CD4-positive, alpha-beta T cell treated with Interleukin-15 for 4 hours (primary cell): ENCODE measurements at places on chromosomes 3 and 15.
A peak's percentile ranks its signal among the peaks of the same experiment; 100 is the strongest.

- DNase-seq: no peak
Observed at GRCh38 chr3:162492446-162493081, 996.0 kb downstream of the OTOL1 start.

DNA sequence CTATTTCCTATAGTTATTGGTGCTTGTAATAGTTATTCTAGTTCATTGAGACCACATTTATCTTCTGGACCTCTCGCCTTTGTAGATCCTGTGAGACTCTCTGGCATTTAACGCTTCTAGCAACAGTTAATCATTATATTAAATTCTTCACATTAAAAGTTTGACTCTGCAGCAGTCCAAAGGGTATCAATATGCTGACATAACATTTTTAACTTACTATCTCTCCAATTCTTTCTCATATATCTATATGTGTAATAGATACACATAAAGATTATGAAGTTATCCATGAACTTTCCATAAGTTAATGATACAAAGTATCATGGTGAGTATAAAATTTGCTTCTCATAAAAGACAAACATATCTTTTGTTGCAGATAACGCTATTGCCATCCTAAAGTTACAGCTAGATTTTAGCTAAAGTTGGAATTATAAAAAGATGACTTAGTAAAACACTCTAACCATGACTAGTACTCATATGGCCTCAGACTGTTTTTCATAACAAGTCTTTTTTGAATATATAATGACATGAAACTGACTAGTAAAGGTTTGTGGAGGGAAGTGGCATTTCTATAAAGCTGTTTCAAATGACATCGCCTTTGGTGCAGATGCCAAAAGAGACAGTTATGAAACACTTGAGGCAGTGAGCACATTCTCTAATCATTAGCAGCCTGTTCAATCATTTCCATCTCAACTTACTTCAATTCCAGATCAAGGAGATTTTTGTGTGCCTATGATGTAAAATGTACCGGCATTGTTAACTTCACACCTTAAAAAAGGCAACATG is 379.3 kb upstream of the CBLB start:
- no peak for DNase-seq

- DNase-seq: no peak
Observed at GRCh38 chr15:42163947-42164550, 7.6 kb upstream of the PLA2G4F start.

DNA sequence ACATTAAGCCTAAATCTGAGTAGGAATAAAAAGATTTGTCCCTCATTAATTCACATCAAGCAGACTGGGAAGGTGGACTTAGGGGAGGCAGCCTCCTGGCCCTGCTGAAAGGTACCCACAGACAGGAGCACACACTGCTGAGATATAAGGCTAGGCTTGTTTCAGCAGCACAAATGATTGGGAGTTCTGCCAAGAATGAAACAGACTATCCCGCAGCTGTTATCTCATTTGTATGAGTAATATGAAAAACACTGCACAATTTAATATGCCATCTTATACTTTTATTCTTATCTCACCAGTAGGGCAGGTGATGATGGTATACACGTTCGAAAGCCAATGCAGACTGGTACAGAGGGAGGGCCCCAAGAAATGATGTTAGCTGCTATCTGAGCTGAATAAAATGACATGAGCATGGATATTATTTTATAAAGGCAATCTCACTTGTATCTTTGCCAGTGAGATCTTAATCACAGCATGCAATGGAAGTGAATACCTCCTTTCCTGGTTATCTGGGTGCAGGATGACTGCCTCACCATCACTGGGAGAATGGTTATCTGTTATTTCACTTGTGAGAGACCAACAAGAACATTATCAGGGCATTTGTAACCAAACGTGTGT is 258.7 kb upstream of the PPP2R3A start:
- no peak for DNase-seq

- peak; percentile 73 for DNase-seq
Observed at GRCh38 chr3:16884748-16885592, at the start of gene PLCL2. Gene PLCL2 (plus strand): TSS chr3:16884955. CDS start chr3:16885040, 85 bp downstream.

DNA sequence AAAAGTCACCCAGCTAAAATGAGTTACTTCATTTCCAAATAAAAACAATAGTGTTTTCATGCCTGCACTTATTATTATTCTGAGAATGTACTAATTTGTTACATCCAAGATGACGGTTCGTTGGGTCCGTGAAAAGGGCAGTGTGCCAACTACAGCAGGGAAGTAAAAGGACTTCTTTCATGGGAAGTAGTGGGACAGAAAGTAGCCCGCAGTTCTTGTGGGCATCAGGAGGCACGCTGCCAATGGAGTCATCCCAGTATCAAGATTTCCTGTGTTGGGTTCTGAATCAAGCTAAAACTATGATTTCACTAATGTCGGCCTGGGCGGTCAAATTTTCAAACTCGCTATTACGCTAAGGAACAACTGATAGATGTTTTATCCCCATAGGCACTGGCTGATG is 254.5 kb upstream of the SOX2 start:
- DNase-seq: no peak

DNA sequence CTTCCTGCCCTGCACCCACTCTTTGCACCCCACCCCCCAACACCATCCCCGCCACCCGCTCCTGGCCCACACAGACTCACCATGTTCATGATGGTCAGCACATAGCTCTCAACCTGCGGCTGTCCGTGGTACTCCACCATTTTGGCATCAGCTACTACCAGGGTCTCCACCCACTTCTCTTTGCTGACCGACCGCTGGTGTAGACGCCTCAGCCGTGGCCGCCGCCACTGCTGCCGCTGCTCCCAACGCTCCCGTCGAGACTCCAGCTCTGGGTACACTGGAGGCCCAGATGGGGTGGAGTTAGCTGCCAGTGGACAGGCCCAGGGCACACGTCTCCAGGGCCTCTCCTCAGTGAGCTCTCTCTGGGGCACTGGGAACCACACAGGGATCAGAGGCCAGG is 14.8 kb downstream of the ADAMTS7 start:
- DNase-seq: no peak

DNA sequence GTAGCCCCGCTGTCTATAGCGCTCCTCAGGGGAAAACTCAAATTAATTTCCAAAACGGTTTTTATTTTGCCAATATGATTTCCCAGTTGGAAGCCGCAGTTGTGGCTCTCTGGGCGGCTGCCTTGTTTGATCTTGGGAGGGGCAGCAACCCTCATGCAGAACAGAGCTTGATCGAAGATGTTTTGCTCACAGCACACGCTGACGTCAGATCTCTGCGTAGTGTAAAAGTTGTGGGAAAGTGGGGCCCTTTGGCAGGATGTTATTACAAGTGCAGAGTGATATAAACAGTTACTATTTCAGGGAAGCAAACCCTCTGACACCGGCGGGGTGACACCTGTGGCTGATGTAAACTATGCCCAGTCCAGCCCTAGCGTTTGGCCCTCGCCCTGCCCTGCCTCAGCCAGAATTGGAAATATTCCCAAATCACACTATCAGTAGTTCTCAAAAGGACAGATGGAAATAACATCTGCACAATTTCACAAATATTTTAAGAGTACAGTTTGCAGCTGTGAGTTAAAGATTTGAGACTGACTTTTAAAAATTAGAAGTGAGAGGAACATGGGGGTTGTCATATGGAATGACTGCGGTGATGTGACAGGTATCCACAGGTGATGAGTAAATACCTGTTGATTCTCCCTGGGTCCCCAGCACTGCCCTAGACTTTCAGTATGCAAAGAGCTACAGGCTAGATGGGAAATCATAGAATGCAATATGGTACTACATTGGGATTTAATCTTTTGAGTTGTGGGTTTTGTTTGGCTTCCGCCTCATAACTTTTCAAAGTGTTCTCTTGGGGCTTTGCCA is 1.7 kb downstream of the SYNM start:
- no peak for DNase-seq

- no peak for DNase-seq
Observed at GRCh38 chr3:99783011-99783573, 34.6 kb upstream of the CMSS1 start.

GRCh38 chr3:16609927-16610580 is 4.8 kb upstream of the DAZL start:
- no peak for DNase-seq

- no peak for DNase-seq
Observed at GRCh38 chr15:40323953-40324937, 753 bp downstream of the INAFM2 start.

DNA sequence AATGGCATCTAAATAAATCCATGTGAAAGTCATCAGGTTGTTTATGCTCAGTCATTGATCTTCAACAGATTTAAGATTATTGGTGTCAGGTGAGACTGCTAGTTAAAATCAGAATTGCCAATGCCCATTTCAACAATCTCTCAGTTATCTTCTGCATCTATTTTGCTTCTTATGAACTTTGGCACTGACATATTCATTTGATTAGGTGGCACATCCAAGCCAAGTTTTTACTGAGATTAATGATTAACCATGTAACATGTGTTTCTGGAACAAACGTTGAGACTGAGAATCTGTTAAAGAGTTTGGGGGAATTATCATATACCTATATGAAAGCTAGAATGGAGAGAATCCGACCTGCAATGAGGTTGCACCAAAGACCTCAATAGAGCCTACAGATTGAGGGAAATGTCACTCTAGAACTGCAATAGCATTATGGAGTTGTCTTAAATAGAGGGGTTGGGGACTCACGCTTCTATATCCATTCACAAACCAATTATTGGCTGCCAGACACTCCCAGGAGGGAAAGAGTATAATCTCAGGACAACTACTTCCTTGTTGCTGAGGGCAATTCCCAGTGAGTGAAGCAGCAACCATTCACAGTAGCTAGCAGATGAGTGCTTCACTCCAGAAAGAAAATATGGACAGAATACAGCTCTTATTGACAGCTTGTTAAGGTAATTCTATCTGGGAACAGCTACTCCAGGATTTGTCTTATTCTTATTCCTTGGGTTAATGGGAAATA is 891.3 kb downstream of the SQOR start:
- DNase-seq: no peak

GRCh38 chr3:146131616-146132410 is 29.2 kb downstream of the PLOD2 start:
- DNase-seq: no peak

DNA sequence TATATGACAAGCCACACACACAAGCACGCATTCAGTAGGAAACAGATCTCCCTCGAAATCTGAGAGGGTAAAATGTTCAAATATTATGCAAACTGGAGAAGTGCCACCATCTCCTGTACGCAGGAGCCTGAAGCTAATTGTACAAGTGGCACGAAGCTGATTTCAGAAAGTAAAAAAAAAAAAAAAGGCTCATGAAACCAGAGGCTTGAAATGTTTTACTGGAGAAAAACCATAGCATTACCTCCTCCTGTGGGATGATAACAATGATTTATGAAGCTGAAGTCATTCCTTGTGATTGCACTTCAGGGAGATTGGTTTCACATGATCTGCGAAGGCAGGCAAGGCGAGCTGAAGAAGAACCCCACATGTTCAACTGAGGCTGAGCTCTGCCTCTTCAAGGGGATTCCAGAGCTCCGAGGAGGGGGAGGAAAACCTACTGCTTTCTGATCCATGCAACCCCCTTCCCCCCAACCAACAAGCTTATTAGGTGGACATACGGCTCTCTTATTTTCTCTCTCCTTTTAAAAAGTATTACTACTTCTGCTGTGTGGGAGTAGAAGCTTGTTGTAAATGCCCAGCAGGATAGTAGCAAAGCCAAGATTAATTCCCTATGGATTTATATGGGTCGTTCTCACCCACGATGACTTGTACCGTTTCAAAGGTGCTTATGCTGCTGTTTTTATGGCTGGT is 101.1 kb downstream of the GREM1 start:
- DNase-seq: no peak

- no peak for DNase-seq
Observed at GRCh38 chr15:85757939-85758654, 36.6 kb downstream of the KLHL25 start.

DNA sequence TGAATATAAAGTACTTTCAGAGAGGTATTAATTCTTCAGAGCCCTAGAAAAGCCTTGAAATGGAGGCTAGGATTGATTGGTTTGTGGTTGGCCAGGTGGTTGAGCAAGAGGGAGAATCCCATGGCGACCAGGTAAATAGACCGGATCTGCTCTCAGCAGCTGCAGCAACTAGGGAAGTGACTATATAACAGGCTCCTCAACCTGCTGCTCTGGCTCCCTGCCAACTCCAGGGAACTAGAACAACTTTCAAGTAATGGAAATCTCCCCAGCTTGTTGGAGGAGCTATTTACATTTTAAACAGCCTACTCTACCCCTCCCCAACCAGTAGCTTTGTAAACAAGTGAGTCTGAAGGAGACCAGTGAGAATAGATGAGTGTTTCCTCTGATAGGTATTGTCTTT is 121.8 kb upstream of the CADM2 start:
- no peak for DNase-seq

GRCh38 chr15:68205954-68206539 is 915 bp upstream of the CALML4 start:
- DNase-seq: no peak
